H4 (cell line): ENCODE measurements at places on chromosomes 12 and 14.

DNA sequence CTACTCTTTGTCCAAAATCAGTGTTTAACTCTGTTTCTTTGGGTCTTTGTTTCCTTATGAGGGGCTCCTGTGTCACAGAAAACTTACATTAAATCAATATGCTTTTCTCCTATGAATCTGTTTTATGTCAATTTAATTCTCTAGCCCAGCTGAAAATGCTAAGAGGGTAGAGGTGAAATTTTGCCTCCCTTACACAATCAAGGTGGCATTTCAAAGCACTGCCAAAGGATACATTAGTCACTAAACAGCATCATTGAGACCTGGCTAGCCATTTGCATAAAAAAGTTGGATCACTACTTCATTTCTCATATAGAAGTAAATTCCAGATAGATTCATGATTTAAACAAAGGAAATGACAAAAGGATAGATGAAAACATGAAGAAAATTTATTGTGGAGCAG is 12.1 kb downstream of the TCL1B start:
- DNase-seq = no peak

DNA sequence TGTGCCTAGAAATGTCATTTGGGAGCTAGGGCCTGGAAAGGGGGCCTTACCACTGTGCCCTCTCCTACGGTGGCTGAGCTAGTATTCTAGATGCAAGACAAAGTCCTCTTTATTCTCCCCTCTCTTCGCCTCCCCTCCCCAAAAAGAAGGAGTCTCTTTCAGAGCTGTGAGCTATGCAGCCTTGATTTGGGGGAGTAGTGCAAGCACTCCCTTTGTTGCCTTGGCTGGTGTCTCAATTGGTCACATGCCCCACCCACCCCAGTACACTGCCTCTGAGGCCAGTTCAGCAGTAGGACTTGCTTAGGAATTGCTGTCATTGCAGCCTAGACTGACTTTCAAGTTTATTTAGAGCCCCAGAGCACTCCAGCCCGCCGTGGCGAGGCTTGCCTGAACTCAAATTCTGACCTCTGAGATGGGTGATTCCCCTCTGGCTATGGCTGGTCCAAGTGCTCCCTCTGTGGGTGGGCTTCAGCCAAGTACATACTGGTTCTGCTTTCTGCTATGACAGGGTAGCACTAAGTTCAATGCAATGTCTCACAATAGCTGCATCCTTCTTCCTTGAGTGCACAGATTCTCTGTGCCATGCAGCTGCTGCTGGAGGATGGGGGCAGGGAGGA is 37.0 kb upstream of the FBXO33 start:
- DNase-seq = no peak

DNA sequence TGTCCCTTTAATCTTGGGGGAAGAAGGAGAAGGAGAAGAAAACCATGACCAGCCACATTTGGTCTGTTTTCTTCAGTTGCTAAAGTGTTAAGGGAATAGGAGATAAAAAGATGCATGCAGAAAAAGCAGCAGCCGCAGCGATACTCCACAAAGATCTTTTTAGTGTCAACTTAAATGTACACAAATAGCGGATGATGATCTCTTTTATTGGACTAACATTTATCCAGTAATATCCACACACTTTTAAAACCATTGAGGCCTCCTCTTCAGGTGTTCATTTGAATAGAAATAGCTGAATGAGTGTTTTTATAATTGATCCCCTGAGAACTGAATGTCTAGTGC is 83.5 kb downstream of the PAPOLA start:
- DNase-seq = no peak

DNA sequence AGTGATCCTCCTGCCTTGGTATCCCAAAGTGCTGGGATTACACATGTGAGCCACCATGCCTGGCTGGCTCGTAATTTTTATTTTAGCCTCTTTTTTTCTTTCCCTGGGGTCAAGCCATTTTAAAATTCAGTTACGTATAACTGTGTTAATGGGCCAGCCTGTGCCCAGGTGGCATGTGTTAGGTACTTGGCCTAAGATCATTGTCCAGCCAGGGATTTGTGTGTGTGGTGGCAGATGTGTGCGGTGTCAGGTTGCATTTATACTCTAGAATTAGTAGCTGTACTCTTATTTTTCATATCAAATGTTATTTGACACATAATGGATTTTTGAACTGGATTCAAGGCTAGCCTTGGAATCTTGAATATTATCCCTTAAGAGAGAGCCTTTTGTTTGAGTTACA is 69.3 kb downstream of the FBXO34 start:
- no peak for DNase-seq

- DNase-seq = peak; percentile 90
Observed at GRCh38 chr12:96489392-96490056, at the start of gene CFAP54. CFAP54 (plus strand) TSS chr12:96489577; CDS start chr12:96489610, 33 bp downstream.

GRCh38 chr14:93941293-93941910 is 14.3 kb downstream of the FAM181A start:
- DNase-seq = peak; percentile 82

- no peak for DNase-seq
Observed at GRCh38 chr12:2372735-2373134, 319.9 kb downstream of the CACNA1C start.

DNA sequence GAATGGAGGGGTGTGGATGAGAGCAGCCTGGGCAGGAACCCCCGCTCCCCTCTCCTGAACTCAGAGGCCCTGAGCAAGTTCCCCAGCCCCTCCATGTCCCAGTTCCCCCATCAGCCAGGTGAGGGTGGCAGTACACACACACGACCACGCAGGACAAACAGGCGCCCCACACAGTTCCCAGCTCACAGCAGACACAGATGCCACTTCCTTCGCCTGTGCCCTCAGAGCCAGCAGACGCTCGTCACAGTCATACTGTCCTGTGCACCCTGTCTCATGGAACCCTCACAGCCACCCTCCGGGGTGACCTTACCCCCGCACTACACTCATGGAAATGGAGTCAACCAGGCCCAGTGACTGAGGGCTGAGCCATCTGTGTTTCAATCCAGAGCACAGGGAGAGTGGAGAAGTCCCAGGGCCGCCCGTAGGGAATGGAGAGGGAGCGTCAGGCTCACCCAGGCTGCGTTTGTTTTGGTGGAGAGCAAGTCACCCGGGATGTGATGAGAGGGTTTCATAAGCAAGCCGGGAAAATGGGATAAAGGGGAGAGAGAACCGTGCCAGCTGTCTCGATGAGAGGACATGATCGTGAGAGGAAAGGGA is 47.5 kb upstream of the DYNC1H1 start:
- DNase-seq = no peak

DNA sequence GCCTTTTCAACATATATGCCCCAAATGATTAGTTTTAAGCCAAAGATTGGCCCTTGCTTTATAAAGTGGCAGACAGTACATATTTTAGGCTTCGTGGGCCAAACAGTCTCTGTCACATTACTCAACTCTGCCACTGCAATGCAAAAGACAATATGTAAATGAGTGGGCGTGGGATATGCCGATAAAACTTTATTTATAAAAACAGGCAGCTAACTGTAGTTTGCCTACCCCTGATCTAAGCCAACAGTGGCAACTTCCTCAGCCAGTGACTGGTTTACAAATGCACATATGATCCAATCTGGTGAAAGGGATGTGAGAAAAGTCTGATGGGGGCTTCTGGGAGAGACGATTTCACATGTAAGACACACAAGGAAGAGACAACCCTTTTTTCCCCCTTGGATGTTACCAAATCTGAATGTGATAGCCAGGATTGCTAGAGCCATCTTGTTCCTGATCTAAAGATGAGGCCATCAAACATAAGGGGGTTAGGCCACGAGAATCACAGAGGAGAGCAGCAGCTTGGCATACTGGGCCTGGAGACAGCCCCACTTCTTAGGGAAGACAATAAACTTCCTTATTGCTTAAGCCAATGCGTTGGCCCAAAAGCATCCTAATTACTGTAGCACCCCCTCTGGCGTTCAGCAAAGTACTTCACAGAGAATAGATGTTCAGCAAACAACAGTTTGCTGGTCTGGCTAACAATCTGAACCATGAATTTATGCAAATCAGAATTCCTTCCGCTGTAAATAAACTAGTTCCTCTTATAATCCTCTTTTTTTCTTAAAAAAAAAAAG is 75.2 kb upstream of the TMCC3 start:
- peak; percentile 66 for DNase-seq

DNA sequence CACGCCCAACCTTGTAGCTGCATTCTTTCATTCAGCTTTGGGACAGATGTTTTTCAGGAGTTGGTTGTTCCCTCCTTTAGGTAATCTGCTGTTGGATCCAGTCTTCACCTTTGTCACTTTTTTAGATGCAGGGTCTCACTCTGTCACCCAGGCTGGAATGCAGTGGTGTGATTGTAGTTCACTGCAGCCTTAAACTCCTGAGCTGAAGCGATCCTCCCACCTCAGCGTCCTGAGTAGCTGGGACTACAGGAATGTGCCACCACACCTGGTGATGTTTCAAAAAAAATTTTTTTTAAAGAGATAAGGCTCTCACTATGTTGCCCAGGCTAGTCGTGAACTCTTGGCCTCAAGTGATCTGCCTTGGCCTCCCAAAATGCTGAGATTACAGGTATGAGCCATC is 164.3 kb downstream of the KTN1 start:
- DNase-seq = no peak

GRCh38 chr12:107014055-107014454 is 27.1 kb upstream of the MTERF2 start:
- DNase-seq = no peak

DNA sequence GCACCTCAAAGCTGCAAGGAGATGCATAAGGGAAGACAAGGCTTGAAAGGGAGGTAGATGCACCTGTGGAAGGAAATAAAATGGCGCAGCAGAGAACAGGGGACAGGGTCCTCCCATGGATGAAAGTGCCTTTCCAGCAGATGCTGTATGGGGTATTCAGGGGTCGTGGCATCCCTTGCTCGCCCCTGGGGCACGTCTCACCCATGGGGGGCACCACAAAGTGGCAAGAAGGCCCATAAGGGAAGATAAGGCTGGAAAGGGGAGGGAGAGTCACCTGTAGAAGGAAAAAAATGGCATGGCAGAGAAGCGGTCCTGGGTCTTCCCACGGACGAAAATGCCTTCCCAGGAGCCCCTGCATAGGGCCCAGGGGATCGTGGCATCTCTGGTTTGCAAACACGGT is 265.1 kb downstream of the ALG10 start:
- DNase-seq = no peak

- DNase-seq = no peak
Observed at GRCh38 chr12:109937371-109937770, 37.3 kb downstream of the TCHP start.

GRCh38 chr14:100581228-100582145 is 5.7 kb downstream of the BEGAIN start:
- DNase-seq = no peak

DNA sequence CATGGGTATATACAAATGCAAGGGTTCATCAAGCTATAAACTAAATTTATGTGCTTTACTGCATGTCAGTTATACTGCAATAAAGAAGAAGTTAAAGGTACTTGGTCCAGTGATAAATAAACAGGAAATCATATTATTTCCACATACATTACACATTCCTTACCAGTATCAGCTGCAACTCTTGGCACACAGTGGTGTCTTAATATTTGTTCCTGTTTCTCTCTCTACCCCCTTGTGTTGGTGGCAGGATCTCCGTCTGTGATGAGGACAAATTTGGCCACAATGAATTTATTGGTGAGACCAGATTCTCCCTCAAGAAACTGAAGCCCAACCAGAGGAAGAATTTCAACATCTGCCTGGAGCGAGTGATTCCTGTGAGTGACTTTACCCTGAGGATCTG is 19.2 kb upstream of the OAS1 start:
- DNase-seq = no peak

GRCh38 chr14:77965919-77966435 is 166.1 kb downstream of the ADCK1 start:
- peak; percentile 36 for DNase-seq

DNA sequence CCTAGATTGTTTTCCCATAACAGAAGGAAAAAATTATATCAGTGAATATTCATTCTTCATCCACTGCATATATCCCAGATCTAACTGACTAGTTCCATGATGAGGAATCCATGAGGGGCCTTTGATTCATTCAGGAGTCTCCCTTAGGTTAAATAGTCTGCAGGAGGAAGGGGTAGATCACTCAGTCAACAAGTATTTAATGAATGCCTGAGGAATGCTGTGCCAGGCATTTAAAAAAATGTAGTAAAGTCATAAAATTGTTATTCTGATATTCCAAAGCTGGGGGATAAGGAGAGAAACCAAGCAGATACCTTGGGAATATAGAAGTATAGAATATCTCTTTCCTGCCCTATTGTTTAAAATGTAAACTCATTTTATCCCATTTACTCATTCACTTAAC is 216.2 kb upstream of the CAND1 start:
- no peak for DNase-seq

DNA sequence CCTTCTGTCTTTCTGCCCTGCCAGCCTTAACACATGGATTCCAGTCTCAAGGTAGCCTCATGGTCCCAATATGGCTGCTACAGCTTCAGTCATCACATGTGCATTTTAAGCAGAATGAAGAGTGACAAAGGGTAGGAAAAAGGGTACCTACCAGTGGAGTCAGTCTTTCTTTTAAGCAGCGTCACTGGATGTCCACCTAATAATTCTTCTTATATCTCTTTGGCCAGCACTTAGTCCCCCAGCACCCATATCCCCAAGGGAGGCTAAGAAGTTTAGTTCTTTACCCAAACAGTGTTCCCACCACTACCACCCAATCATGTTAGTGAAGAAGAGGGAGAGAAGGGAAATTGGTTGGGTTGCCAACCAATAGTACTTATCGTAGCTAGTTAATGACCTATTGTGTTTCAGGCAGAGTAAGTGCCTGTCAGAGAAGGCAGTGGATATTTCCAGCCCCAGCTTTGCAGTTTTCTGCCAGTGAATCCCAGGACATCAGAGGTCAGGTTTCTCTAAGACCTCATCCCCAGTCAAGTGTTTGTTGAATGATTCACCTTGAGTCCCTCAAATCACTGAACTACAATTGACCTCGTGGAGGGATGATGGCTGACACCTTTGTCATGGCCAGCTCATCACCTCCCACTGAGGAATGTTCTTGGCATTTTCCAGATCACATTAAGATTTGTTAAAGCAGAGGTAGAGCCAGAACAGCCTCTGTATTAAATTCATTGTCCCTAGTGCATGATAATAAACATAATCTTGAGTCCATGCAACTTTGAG is 250.9 kb upstream of the CRY1 start:
- DNase-seq = no peak

GRCh38 chr12:103278329-103278728 is 217.4 kb downstream of the C12orf42 start:
- no peak for DNase-seq

DNA sequence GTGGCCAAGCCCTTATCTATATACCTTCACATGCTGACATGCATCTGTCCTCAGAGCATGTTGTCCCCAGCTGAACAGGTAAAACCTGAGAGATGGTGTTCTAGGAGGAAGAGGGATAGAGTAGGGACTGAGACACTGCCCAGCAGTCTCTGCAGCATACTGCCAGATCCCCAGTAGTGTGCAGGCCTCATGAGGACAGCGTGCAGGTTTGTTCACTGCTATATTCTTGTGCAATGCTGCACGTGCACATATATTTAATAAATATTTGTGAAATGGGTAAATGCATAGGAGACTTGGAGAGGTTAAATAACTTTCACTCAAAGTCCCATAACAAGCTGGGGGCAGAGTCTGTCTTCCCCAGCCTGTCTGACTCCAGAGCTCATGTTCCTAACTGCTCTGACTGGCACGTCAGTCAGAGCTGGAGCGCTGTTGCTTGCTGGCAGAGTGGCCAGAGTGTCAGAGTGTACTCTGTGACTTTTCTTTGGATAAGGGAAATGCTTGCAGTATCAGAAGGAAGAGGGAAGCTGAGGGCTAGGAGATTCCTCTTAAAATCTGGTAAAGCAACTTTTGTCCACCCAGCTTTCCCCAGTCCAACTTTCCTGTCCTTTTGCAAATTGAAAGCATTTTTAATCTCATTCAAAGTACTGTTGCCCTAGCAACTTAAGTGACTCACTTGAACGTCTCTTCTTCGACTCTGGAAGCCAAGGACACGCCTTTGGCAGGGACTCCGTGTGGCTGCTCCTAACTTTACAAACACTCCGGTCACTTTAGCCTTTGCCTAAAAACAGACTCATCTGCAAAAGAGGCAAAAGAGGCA is 14.9 kb upstream of the POLR3B start:
- DNase-seq = peak; percentile 31
